Stimulated activated CD8-positive, alpha-beta memory T cell treated with anti-CD3 and anti-CD28 coated beads, Interleukin-2, amount 100 ng/mL, for 1 hour (primary cell): ENCODE measurements at places on chromosomes 2 and 18.

GRCh38 chr2:109331081-109331480 lies 202.1 kb downstream of the SH3RF3 start:
- no peak for DNase-seq

GRCh38 chr2:111122631-111123421 lies 2.1 kb downstream of the BCL2L11 start:
- no peak for DNase-seq

GRCh38 chr2:65331336-65332025 lies 100.9 kb downstream of the SPRED2 start:
- DNase-seq = no peak

DNA sequence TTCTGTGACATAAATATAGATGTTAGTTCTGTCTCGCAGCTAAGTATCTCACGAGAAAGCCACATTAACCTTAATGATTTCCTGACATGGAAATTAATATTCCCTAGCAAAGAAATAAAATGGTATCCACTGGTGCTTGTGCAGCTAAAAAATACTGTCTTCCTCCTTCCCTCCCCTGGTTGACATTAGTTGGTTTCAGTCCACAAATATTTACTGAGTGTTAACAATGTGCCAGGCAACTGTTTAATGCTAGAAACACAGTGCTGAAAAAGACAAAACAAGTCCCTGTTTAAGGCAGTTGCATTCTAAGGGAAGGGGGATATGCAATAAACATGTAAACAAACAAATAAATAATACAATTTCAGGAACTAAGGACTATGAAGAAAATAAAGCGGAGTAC lies 44.2 kb upstream of the VPS54 start:
- no peak for DNase-seq

GRCh38 chr2:44778221-44778654 lies 163.3 kb upstream of the SIX3 start:
- no peak for DNase-seq

GRCh38 chr2:16049406-16049805 lies 109.1 kb downstream of the MYCN start:
- DNase-seq = no peak

GRCh38 chr18:13889671-13890070 lies 25.7 kb downstream of the MC2R start:
- DNase-seq = no peak

- DNase-seq = no peak
Observed at GRCh38 chr2:206160125-206160806, 571 bp downstream of the EEF1B2 start.

DNA sequence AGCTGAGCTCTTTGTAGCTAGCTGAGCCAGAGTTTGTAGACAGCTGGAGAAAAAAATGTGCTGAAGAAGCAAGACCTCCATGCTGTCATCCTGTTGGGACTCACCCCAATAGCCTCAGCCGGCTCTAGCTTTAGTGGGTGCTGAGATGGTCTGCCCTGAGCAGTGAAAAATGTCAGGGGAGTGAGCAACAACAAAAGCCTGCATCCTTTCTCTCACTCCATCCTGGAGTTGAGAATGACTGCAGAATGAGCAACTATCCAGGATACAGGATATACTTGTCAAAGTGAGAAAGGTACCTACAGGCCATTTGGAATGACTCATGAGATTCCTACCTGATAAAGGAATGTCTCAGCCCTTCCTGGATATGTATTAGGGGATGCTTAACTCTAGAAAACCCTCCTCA lies 146.1 kb upstream of the DLX2 start:
- no peak for DNase-seq

- DNase-seq = no peak
Observed at GRCh38 chr2:127917916-127918315, 32.2 kb upstream of the AMMECR1L start.

DNA sequence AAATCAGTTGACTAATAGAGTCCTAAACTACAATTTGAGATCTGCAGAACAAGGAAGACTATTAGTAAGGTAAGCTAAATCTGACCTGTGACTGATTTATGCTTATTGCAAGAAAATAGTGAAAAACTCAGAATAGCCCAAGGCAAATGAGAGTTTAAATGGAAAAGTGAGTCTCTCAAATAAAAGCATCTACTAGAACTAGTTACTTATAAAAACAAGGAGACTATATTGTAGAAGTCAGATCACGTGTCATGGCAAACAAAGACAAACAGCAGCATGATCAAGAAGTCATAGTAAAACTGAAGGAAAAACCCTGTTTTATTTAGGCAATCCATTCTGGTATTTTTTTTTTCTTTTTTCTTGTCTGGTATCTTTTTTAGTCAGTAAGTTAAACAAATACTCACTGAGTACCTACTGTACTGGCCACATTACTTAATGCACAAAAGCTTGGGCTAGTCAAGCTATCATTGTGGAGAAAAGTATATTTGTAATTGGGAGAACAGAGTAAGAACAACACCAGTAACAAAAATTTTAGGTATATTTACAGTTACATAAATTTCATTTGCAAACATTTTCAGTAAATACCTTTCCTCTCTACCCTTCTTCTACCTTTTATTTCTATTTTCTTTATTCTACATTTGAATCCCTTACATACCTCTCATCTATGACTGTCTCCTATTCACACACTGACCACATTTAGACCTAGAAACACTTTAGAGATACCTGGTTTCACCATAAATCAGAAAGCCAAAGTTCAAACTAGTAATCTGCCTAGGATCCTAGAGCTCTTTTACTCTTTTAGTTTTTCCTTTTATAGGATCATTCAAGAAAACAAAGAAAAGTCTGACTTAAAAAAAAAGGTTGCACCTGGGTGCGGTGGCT lies 23.7 kb downstream of the CCDC88A start:
- DNase-seq = no peak

- DNase-seq = no peak
Observed at GRCh38 chr2:218223046-218223445, 6.1 kb downstream of the ARPC2 start.

DNA sequence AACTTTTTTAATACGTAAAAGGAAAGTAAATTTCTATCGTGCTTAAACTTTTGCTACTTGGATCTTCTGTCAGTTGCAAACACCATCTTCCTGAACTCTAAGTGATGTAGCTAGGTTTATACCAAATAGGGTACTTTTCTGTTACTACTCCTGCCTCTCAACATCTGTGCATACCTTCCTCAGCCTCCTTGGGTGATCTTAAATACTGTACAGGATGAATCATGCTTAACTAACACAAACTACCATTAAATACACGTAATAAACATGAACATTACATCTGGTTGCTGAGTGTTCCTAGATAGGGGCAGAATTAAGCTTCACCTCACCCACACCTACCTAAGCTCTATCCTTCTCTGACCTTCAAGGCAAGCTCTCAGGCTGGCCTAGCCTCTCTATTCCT lies 398.0 kb downstream of the TXNL1 start:
- DNase-seq = no peak
